ENCODE measurements at places on chromosomes 16 and 17. TPM values are rescaled to one million over a fixed set of nuclear protein-coding genes. Genes with fewer than 3 reads are reported as not detected.

The CHST4 gene
- polyA plus RNA-seq, result 0.32 TPM

The LDHD gene
- 5.7 TPM for polyA plus RNA-seq

The KRTAP1-5 gene
- polyA plus RNA-seq, result not detected

The KRT25 gene
- 0.07 TPM for polyA plus RNA-seq

The TMC5 gene
- polyA plus RNA-seq, result 0.75 TPM

Measured in right renal cortex interstitium (tissue), 3 donors.